ENCODE measurements at places on chromosomes 1 and 21. TPM values are rescaled to one million over a fixed set of nuclear protein-coding genes. Genes with fewer than 3 reads are reported as not detected.

- no peak for DNase-seq
These were observed 105.4 kb upstream of the HOOK1 start for GRCh38 chr1:59709333-59709732.

The COL16A1 gene
- total RNA-seq = 16.1 TPM

DNA sequence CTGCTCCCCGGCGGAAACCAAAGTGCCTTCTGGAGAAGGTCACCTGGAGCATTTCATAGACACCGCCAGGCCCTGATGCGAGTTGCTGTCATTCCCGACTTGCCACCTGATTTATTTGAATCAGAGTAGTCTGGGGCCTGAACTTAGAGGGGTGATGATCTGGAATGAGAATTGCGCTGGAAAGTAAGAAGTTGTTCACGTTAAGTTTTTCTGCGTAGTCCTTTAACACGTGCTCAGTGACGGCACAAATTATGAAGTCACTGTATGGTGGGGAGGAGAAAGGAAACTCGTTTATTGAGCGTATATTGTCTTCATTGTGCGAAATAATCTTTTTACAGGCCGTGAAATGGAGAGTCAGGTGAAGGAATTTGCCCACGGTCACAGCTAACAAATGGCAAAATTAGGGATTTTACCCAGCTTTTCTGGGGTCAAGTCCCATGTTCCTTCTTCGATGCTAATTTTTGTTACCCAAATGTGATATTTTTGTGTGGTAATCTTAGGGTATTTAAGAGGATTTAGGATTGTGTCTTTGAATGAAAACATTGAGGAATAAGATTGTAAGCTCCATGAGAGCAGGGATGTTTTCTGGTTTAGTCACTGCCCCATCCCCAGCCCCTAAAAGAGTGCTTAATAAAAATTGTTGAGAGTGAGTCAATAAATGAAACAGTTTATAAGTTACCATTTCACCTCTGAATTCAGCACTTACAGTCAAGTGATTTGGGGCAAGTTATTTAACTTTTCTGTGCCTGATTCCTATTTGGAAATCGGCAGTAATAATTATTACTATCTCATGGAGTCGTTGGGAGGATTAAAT lies 46.4 kb upstream of the NBL1 start:
- no peak for DNase-seq

GRCh38 chr1:203480084-203480483 lies 4.5 kb downstream of the PRELP start:
- DNase-seq = no peak

GRCh38 chr1:55195521-55196233 lies 19.5 kb downstream of the USP24 start:
- no peak for DNase-seq

DNA sequence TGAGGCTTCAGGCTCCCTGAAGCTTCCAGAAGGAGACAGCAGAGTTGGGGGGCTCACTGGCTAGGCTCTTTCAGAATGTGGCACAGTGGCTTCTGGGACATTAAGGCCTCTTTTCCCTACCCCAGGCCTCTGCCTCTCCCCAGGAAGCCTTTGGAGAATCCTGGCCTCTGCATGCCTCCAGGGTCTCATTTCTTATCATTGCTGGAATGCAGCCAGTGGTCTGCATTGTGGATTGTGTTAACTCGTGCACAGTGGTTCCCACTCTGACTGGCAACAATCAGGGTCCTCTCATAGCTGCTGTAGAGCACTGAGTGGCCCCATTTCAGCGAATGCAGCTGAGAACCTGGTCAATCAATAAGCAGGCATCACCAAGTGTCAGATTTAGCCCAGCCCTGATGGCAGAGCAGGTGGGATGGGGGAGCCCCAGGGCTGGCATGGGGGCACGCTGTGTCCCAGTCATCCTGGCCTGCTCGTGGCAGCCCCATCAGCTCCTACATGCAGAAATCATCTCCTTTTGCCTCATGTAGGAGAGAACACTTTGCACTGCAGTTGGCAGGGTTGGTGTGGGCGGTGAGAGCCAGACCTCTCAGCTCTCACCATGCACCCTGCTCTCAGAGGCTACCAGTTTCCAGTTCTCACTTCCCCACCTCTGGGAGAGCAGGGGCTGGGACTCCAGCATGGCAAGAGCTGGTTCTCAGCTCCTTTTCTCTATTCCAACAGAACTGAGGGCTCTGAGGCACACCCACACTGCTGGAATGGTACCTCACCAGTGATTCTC lies 13.4 kb downstream of the ADORA1 start:
- DNase-seq = no peak

DNA sequence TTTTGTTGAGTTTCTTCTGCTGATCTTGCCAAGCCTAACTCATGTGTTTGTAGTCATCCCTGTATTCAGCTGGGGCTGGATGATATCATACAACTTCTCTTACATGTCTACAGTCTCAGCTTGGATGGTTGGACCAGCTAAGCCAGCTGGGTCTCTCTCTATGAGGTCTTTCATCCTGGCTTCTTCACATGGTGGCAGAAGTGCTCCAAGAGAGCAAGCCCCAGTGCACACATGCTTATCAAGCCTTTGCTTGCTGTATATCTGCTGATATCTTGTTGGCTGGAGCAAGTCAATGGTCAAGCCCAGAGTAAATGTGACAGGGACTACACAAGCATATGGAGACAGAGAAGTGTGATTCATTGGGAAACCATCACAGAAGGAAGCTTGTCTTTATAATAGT lies 29.2 kb upstream of the SLC44A5 start:
- DNase-seq = no peak

DNA sequence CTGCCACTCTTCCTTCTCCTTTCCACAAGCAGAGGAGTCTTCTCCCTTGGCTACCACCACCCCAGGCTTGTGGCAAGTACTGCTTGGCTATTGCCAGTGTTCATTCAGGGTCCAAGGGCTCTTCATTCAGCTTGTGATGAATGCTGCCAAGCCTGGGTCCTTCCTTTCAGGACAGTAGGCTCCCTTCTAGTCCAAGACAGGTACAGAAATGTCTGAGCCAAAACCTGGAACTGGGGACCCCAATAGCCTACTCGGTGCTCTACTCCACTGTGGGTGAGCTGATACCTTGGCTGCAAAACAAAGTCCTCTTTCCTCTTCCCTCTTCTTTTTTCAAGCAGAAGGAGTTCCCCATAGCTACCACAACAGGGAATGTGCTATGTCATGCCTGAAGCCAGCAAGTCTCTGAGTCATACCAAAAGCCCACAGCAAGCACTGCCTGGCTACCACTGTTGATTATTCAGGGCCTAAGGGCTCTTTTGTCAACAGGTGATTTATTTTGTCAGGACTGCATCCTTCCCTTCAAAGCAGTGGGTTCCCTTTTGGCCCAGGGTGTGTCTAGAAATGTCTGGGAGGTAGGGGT lies 268.9 kb downstream of the HHAT start:
- no peak for DNase-seq

All from left ventricle myocardium superior (tissue), 1 donor.